ENCODE measurements at places on chromosomes 6 and 20.
A peak's percentile ranks its signal among the peaks of the same experiment; 100 is the strongest.

- no peaks in the 10 kb centered on the region for H3K27me3 ChIP-seq
- peak overlapping the region; percentile 88 for H3K4me3 ChIP-seq
- peaks cover 78% of the 10 kb centered on the region for H3K36me3 ChIP-seq
- peaks cover 76% of the 10 kb centered on the region for H3K4me1 ChIP-seq
These were observed 92.4 kb downstream of the PRND start for GRCh38 chr20:4813863-4814695.

- no peaks in the 10 kb centered on the region for H3K27me3 ChIP-seq
- H3K4me1 ChIP-seq, result no peaks in the 10 kb centered on the region
- no peak overlapping the region for H3K27ac ChIP-seq
- H3K36me3 ChIP-seq, result no peaks in the 10 kb centered on the region
- no peak for DNase-seq
These were observed 311.2 kb downstream of the PKHD1 start for GRCh38 chr6:51775942-51776860.

- H3K4me1 ChIP-seq, result peaks cover 62% of the 10 kb centered on the region
- peaks cover 16% of the 10 kb centered on the region for H3K27me3 ChIP-seq
- H3K27ac ChIP-seq, result no peak overlapping the region
- no peak overlapping the region for H3K4me3 ChIP-seq
- DNase-seq, result no peak
These were observed 7.7 kb upstream of the PTGIS start for GRCh38 chr20:49575551-49576060.

- DNase-seq, result no peak
- no peak overlapping the region for H3K27ac ChIP-seq
- no peaks in the 10 kb centered on the region for H3K36me3 ChIP-seq
- peaks cover 12% of the 10 kb centered on the region for H3K27me3 ChIP-seq
These were observed 16.7 kb upstream of the CLIC5 start for GRCh38 chr6:46032110-46032998.

DNA sequence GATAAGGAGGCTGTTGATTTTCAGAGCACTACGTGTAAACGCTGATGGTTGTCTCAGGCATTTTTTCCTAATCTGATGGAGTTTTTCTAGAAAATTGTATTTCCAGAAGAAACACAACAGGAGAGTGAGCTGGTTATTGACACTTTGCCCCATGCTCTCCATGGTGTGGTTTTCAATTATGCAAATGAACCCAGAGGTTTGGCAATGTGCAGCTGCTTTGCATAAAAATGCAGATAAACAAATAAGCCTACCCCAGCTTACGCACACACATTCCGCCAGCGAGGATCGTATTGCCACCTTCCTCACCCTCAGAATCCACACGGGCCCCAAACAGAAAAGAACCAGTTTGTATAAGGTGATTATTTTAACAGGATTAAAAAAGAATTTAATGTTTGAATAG is 45.1 kb upstream of the FRMD1 start:
- DNase-seq, result no peak
- H3K4me1 ChIP-seq, result no peaks in the 10 kb centered on the region
- no peaks in the 10 kb centered on the region for H3K27me3 ChIP-seq
- no peak overlapping the region for H3K27ac ChIP-seq

DNA sequence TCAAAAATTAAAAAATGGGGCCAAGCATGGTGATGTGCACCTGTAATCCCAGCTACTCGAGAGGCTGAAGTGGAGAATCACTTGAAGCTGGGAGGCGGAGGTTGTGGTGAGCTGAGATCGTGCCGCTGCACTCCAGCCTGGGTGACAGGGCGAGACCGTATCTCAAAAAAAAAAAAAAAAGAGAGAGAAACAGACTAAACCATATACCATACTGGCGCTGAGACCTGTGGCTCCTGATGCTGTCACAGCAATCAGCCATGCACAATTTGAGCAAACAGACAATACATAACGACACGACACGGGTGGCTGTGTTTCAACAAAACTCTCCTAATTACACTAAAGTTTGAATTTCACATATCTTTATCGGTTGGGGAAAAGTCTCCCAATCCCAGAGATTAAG is 14.9 kb upstream of the CBFA2T2 start:
- H3K4me1 ChIP-seq, result no peaks in the 10 kb centered on the region
- H3K4me3 ChIP-seq, result no peak overlapping the region
- peaks cover 1% of the 10 kb centered on the region for H3K27me3 ChIP-seq
- no peak for DNase-seq
- no peaks in the 10 kb centered on the region for H3K36me3 ChIP-seq
- no peak overlapping the region for H3K27ac ChIP-seq
